ENCODE measurements at places on chromosomes 12 and 14.

- no peak for DNase-seq
Observed at GRCh38 chr14:101844751-101845150, 83.2 kb downstream of the PPP2R5C start.

DNA sequence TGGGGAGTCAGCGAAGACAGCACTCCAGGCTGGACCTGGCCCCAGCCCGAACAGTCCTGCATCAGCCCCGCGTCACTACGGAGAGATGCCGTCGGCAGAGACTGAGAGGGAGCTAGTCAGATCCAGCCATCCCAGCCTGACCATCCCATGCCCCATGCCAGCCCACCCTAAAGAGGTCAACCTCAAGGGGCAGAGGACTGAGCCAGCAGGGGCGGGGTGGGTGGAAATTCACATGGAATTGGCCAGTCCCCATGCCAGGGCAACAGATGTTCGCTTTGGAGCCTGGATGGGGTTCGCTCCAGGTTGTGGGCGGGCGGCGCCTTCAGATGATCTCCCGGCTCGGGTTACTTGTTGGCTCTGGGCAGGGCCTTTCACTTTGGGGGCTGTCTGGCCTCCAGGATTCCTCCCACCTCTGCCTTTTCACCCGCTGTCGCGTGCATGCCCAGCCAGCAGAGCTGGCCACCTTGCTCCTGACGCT is 154.3 kb downstream of the TSPAN9 start:
- no peak for DNase-seq

GRCh38 chr12:30447061-30447750 is 248.5 kb downstream of the IPO8 start:
- DNase-seq: no peak

GRCh38 chr14:21882226-21882625 is 208.6 kb upstream of the OR4E1 start:
- DNase-seq: no peak

DNA sequence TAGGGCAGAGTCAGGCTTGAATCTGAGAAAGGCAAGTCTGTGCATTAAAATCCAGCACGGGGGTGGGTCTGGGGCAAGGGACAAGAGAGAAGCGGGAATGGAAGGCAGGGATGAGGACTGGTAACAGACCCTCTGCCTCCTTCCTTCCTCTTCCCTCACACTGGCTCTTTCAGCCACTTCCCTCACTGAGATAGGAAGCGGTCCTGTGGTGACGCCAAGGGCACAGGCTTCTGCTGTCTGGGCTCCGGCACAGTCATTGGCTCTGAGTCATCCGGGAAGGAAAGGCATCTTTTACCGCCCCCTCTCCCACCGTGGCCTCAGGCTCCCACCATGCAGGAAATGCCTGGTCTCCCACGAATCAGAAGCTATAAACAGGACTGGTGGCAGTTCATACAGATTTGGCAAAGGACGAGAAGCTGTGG is 70.2 kb downstream of the ETV6 start:
- peak; percentile 71 for DNase-seq

GRCh38 chr12:128969480-128970055 is 116.3 kb downstream of the GLT1D1 start:
- peak; percentile 69 for DNase-seq

DNA sequence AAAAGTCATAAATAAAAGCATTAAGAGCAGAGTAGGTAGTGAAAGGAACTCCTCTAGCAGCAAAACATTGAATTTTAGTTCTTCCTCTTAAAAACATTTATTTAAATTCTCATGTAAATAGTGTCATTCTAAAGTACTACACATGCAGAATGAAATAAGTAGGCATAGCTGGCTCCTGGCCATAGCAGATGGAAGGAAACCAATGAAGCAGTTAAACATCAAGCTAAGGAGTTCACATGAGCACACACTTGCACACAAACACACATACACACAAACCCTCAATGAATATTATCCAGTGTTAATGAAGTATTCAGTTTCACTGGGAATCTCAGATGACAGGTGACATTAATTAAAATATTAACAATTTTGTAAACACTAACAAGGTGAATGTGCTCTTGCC is 69.3 kb downstream of the SLC35F4 start:
- no peak for DNase-seq

GRCh38 chr14:103055695-103056094 is 1.7 kb downstream of the CDC42BPB start:
- DNase-seq: no peak
